ENCODE measurements at places on chromosomes 2 and 18. TPM values are rescaled to one million over a fixed set of nuclear protein-coding genes. Genes with fewer than 3 reads are reported as not detected.

ABCG5 gene
- not detected for total RNA-seq

PAX8 gene
- total RNA-seq = 0.90 TPM

NR4A2 gene
- 0.40 TPM for total RNA-seq

MAP4K4 gene
- total RNA-seq = 4.5 TPM

ZNF236 gene
- total RNA-seq = 28.7 TPM

NTSR2 gene
- not detected for total RNA-seq

HOXD1 gene
- total RNA-seq = not detected

PHOSPHO2 gene
- total RNA-seq = 4.6 TPM

STPG4 gene
- total RNA-seq = not detected

NAT8 gene
- not detected for total RNA-seq

LTBP1 gene
- total RNA-seq = 11.8 TPM

GRCh38 chr2:73282924-73283544 is 1.2 kb downstream of the FBXO41 start:
- no peak for DNase-seq

DNA sequence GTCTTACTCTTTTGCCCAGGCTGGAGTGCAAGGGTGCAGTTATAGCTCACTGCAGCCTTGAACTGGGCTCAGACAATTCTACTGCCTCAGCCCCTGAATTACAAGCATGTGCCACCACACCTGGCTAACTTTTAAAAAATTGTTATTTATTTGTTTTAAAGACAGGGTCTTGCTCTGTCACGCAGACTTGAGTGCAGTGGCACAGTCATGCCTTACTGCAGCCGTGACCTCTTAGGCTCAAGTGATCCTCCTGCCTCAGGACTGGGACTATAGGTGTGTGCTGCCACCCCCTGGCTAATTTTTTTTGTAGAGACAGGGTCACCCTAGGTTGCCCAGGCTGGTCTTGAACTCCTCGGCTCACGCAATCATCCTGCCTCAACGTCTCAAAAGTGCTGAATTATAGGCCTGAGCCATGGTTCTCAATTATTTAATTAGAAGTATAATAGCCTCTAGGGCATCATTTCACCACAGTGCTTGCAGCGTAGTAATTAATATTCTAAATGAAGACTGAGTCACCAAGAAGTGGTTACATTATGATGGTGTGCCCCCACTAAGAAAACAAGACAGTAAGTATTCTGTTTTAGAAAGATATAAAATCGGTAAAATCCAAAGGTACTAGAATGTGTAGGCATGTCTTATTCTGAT is 69.6 kb downstream of the EML4 start:
- DNase-seq = peak; percentile 79

DNA sequence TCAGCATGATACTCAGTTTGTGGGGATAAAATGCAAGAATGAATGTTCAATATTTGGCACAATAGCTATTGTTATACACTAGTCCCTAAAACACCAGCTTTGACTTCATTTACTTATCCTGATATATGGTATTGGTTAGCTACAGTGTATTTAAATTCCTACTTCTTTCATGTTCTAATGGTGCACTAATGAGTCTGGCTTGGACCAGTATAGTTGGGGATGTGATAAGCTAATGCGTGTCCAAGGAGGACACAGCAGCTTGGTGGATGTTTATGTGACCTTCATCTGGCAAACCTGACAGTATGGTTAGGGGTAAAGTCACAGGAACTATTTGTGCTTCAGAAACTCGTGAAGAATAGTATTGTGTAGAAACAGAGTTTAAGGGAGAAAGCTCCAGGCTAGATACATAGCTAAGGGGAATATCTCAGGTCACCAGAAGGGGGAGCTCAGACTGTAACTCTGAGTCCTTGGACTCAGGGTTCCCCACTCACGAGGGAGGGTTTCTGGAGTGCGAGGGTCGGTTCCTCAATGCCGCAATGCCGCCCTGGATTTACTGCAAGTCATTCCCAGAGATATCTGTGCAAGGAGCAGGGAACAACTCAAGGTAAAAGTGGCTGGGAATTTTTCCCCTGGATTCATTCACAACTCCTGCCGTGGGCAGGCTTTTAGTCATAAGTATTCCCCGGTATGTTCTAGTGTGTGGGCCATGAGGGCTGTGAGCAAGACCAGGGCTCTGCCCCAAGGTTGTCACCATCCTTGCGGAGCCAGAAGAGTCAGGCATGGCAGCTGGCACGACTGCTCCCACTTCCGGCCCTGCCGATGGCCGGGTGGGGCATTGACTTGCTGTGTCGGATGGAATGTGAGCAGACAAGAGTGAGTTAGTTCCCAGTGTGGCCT is 14.5 kb downstream of the IL1R2 start:
- DNase-seq = peak; percentile 78

DNA sequence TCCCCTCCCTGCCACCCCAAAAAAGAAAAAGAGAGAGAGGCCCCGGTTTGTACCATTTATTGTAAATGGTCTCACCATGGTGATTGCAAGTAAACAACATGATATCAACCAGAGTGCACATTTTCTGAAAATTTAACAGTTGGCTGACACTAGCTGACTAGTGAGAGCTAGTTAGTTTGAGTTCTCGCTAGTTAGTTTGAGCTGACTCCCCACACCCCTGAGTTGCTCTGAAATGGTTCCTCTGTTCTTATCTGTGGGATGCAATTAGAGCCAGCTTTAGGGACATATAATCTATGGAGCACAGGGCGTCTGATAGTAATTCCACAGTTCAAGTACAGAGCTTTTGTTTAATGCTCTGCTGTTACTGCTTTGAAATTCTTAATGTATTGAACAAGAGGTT is 13.1 kb downstream of the CASP10 start:
- DNase-seq = no peak

DNA sequence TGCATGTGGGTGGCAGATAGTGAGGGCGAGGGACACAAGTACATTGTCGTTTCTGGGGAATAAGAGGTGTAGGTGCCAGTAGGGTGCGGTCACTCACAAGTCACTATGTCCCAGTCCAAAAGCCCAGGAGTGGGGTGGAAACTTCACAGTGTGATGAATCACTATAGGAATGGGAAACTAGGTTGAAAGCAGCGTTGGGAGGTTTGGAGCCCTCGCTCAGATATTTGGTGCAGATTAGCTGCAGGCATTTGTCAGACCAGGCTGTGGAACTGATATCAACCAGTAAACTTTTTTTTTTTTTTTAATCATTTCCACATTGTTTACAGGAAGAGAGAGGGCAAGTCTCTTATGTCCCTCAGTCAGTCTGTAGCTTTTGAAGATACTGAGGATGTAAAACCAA is 121.8 kb downstream of the CERS6 start:
- DNase-seq = no peak

DNA sequence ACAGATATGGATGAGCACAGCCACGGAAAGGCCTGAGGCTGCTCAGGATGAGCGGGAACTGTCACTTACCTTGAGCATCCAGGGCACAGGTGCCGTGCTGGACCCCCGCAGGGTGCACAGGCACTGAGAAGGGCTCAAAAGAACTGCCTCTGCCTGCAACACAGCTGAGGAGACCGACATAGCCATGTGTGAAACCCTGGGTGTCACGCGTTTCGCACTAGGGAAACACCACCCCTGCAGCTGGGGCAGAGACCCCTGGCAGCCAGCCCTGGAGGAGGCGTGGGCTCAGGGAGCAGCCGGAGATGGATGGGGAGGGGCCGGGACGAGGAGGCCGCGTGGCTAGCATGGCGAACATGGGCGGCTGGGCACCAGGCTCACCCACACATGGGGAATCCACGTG is 228.9 kb downstream of the EIPR1 start:
- DNase-seq = no peak

DNA sequence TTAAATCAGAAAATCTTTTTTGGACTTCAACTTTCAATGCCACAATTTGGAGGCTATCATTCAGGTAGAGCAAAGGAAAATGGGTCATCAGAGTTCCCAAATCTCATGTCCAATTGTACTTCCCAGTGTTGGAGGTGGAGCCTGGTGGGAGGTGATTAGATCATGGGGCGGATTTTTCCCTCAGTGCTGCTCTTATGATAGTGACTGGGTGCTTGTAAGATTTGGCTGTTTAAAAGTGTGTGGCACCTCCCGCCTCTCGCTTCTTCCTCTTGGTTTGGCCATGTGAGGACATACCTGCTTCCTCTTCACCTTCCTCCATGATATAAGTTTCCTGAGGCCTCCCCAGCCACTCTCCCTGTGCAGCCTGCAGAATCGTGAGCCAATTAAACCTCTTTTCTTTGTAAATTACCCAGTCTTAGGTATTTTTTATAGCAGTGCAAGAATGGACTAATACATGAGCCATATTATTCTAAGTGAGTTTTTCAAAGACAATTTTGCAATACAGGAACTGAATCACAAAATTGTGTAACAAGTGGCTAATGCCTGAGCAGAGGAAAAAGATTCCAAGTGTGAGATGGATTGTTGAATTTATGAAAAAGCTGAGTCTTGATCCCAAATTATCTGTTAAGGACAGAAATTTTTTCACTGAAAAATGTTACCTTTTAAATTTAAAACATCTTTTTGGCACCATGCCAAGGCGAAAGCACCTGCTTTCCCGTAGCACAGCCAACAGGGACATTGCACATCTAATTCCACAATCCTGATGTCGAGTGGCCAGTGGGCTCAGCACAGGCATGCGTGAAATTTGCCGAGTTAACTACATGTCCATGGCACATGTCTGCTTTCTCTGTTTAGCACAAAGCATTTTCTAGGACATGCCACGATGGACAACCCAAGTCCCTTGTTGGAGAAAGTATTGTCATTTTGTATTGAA is 150.9 kb downstream of the COL6A3 start:
- no peak for DNase-seq

GRCh38 chr2:163640542-163641193 is 95.1 kb downstream of the FIGN start:
- DNase-seq = peak; percentile 36

DNA sequence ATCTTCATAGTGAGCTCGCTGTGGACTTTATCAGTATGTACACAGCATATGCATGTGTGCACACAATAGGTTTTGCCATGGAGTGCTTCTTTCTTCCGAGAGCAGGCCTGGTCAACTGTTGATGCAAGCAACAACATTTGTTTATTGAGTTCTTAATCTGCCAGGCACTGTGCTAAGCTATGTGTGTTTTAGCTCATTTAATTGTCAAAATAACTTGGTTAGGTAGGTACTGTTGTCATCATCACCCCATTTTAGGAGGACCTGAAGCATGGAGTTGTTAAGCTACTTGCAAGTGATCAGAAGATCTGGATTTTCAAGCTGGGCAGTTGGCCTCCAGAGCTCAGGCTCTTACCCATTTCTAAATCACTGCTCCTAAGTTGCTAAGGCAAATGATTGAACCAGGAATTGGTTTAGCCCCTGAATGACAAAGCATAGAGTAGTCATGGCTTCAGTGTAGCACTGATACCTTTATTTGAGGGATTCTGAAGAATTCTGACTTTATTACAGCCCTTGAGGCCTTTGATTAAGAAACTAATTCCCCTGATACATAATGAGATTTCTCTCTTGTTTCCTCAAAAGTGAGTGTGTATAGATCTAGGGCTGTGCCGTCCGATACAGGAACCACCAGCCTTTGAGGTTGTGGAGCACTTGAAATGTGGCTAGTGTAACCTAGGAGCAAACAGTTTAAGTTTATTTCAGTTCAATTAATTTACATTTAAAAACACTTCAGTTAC is 132.9 kb downstream of the FMNL2 start:
- no peak for DNase-seq

- no peak for DNase-seq
These were observed 3.0 kb upstream of the CCDC93 start for GRCh38 chr2:118016911-118017310.

DNA sequence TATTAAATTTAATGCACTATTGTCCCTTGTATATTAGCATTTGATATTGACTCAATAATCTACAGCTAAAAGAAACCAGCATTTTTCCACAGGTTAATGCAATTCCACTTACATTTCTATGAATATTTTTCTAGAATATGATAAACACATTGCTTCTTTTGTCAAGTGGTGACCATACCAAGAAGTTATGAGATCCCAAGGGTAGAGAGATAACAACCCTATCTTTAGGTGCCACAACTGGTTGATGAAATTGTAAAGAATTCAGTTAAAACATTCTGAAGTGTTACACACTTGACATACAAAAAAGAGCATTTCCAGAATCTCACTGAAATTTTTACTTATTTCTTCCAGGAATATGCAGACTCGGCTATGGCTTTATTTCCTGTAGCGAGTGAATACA is 56.0 kb downstream of the ABCG8 start:
- DNase-seq = no peak

- DNase-seq = peak; percentile 58
These were observed 274.6 kb downstream of the LRATD1 start for GRCh38 chr2:14907014-14907612.

DNA sequence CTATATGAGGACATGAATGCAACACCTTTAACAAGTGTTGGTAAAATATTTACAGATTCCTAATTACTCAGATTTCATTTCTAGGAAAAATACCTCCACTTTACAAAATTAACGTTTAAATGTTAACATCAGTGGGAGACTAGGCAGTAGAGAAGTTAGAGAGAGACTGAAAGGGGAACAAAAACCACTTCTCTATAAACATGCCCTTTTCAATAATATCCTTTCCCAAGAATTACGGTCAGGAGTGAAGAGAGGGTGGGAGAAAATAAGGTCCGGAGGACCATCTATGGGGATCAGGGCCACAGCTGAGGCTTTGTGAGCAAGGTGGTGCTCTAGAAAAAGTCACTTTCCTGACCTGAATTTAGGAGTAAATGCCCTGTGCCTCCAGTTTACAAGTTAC is 65.3 kb upstream of the WIPF1 start:
- no peak for DNase-seq

DNA sequence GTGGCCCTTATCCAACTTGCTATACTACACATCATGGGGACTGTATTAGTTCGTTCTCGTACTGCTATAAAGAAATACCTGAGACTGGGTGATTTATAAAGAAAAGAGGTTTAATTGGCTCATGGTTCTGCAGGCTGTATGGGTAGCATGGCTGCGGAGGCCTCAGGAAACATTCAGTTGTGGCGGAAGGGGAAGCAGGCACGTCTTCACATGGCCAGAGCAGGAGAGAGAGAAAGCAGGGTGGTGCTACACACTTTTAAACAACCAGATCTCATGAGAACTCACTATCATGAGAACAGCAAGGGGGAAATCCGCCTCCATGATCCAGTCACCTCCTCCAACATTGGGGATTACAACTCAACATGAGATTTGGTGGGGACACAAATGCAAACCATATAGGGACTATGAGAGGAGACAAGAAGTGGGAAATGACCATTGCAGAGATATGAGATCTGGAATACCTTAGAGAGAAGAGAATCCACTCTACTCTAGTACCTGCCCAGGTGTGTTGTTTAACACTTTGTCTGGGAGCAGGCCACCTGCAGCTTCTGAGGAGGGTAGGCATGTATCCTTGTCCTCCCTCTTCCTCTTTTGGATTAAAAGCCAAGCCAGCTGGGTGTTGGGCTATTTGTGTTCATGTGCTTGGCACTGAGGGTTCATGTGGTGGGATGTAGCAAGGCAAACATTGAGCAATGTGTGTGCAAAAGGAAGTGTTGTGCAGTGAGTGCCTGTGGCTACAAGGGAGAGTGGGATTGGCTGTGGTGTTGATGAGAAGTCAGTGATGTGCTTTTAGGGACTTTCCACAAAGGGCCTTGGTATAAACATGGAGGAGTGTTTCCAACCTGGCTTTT is 22.8 kb downstream of the TTLL4 start:
- no peak for DNase-seq

- DNase-seq = no peak
These were observed 317.0 kb upstream of the MMADHC start for GRCh38 chr2:149904352-149905175.

- DNase-seq = no peak
These were observed 21.7 kb downstream of the LAMA3 start for GRCh38 chr18:23710946-23711345.

- DNase-seq = peak; percentile 78
These were observed 48.5 kb upstream of the DTNA start for GRCh38 chr18:34661464-34662087.
